ENCODE measurements at places on chromosomes 7 and 10. TPM values are rescaled to one million over a fixed set of nuclear protein-coding genes. Genes with fewer than 3 reads are reported as not detected.

The ACBD7 gene
- polyA plus RNA-seq: not detected

The RBP3 gene
- not detected for polyA plus RNA-seq

The GLUD1 gene
- polyA plus RNA-seq: 57.0 TPM

The ANKRD7 gene
- 0.15 TPM for polyA plus RNA-seq

The HOGA1 gene
- 0.96 TPM for polyA plus RNA-seq

The MYO3A gene
- 0.04 TPM for polyA plus RNA-seq

The TMEM225B gene
- 0.34 TPM for polyA plus RNA-seq

DNA sequence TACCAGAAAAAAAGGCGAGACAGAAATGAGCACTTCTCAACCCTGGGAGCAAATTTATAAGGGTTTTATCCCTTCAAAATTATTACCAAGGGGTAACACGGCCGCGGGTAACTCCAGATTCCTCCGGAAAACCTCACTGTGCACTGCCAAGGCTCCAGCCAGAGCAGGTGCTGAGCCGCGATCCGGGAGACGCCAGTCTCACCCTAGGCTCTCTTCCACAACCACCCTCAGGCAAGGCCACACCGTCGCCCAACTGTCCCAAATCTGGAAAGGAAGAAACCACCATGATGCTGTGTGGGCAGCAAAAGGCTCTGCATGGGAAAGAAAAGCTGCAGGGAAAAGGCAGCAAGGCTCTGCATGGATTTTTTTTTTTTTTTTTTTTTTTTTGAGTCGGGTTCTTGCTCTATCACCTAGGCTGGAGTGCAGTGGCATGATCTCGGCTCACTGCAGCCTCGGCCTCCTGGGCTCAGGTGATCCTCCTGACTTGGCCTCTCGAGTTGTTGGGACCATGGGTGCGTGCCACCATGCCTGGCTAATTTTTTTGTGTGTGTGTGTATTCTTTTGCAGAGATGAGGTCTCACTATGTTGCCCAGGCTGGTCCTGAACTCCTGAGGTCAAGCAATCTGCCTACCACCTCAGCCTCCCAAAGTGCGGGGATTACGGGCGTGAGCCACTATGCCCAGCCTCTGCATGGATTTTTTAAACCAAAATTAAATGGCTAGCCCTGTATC, 39.0 kb downstream of the MAD1L1 start:
- DNase-seq: no peak

DNA sequence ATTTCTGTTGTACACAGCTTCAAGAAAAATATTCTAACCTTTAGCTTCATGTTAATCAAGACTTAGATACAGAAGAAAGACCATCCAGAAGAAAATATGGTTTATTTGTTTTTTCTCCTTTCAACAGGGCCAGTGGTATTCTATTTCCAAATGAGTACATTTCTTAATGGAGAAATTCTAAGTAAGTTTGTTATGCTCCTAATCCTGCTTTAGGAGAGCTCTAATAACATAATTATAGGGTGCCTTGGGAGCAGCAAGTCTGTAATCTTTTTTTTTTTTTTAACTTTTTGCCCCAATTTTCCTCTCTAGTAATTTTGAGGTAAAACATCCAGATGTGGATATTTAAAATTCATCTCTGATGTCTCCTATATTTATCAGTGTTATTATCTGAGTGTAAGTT, 98.1 kb downstream of the ADD3 start:
- DNase-seq: no peak

DNA sequence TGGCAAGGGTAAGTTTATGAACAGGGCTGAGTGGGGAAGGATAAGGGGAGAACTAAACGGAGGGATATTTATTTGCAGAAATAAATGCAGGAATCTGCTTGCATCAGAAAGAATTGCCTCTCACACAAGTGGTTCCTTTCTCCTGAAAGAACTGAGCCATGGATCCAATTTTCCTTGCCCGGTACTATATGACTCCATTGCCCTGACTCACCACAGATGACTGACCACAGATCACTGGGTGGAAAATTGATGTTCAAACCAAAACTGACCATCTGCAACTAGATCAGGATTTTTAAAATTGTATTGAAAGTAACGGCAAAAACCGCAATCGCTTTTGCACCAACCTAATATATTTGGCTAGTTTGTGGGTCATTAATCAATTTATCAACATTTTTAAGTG, 6.2 kb upstream of the MACC1 start:
- no peak for DNase-seq

DNA sequence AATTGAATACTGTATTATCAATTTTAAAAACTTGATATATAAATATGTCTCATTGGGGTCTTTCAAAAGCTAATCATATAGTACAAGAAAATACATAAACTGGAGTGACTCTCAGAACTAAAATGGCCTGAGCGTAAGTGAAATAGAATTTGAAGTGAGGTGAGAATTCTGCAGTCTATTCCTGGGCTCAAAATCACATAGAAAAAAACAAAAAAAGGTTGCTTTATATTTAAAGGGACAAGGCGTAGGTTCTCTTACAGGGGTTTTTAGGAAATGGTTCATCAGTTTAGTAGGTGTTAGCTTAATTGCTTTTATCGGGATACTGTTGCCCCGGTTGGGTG, 36.7 kb upstream of the PRSS1 start:
- no peak for DNase-seq

DNA sequence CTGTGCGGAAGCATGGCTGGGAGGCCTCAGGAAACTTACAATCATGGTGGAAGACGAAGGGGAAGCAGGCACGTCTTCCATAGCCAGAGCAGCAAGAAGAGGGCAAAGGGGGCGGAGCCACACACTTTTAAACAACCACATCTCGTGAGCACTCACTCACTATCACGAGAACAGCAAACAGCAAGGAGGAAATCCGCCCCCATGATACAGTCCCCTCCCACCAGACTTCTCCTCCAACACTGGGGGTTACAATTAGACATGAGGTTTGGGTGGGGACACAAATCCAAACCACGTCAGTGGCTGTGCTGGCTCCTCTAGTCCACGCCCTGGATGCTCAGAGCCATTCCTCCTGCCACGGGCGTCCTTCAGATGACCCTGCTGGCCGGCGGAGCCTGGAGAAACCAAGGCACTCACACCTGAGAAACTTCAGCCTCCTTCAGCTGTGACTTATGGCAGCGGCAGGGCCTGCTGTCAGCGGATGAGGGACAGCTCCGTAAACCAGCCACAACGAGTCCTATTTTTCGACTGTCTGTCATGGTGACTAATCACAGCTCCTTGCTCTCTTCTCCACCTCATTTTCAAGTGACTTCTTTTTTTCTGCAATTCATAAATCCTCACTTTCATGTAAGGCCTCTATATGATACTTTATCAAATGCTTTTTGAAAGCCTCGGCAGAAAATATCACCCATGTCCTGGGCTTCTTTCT, 167.9 kb upstream of the PFKP start:
- no peak for DNase-seq

DNA sequence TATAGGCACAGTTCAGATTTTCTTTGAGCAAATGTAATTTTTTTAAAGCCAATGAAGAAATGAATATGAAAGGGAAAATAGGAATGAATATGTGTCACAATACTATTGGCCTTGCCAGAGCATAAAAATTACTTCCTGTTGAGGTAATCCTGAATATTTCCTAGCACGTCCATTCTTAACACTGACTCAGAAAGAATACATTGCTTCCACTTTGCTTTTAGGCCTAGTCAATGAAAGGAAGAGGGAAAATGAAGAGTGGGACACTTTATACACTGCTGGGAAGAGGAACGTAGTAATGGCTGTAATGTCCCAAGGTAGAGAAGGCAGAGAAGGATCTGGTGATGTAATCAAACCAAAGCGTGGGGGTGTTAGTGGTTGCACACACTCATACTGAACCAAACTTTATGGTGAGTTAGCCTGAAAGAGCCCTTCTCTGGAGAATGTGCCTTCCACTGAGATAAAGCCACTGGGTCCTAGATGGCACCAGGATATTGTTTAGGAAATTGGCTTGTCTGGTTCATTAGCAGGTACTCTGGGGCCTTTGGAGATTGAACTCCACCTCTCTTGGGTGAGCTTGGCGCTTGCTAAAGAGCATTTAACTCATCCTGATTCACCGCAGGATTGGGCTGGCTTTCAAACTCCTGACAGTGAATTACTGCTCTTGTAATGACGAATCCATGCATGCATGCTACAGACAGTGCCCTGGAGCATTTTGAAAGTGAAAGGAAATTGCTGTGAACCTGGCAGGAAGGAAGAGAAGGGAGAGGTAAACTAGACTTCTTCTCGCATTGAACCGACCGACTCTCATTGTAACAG, 254.9 kb downstream of the KIAA1217 start:
- no peak for DNase-seq

- no peak for DNase-seq
These were observed 23.5 kb downstream of the RET start for GRCh38 chr10:43100366-43100765.

- DNase-seq: no peak
These were observed 161.7 kb downstream of the NRBF2 start for GRCh38 chr10:63294781-63295180.

- DNase-seq: no peak
These were observed 19.8 kb upstream of the CLDN12 start for GRCh38 chr7:90383422-90383821.

- DNase-seq: peak; percentile 53
These were observed 12.2 kb downstream of the CCDC6 start for GRCh38 chr10:59894114-59894513.

DNA sequence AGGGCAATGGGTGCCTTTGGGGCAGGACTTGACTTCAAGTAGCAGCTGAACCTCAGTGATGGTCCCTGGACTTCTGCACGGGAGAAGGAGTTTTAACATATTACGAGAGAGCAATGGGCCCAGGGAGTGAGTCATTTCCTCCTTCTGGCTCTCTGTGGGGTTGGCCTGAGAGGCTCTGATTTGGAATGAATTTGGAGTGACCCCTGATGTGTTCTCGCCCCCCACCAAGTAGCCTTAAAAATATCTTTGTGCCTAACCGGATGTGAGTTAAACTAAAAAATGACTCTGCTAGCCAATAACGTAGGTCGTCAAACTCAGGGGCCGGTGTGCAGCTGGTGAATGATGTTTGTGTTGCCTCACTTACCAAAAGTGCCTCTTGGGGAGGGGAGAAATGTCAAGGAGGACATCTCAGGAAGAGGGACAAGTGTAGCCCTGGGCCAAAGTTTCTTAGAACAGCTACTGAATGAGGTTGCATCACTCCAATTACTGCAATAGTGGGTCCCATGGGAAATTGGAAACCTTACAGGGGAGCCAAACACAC, 656.6 kb downstream of the INHBA start:
- DNase-seq: no peak

DNA sequence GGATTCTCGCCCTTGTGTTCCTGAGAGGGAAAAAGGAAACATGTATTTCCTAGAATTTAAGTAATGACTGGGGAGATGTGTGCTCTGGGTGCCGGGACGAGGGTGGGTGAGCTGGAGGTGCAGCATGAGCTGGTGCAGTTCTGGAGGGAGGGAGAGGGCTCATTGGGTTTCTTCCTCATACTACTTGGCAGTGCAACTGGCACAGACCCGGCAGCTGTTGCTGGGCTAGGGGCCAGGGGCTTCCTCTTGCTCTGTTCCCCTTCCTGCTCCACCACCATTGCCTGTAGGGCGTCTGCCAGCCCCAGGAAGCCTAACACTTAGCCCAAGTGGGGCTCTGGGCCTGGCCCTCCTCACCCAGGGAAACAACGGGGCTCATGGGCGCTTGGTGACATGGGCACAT, 5.9 kb downstream of the RET start:
- DNase-seq: no peak

DNA sequence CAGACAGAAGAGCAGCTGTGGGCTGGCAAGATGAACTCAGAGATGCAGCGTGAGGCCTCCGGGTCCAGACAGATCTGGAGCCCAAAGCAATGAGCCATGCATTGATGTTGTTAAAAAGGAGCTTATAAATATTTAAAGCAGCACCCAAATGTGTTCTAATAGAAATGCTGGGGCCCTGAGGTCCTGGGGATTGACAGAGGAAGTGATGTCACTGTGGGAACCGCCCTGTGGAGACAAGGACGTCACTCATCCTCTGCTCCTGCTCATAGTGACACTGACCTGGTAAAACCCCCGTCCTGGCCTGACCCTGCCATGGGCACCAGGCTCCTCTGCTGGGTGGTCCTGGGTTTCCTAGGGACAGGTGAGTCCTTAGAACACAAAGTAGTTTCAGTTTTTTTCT, 197.0 kb upstream of the PRSS58 start:
- DNase-seq: no peak

DNA sequence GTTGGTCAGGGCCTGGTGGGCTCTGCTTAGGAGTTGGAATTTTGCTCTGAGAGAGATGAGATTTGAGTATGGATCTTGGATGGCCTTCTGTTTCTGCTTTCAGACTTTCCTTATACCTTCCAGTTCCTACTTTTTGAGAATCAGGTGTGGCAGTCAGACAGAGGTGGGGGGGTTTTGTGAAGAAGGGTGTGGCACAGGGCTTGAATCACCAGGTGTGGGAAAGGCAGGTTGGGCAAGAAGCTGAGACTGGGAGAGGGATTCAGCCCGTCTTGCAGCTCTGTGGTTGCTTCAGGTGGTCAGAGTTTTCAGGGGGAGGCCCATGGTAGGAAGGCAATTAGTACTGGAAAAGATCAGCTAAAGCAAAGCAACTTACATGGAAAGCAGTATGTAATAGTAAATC, 340.2 kb downstream of the LRMDA start:
- no peak for DNase-seq

GRCh38 chr7:157872447-157872846, 535.6 kb downstream of the DNAJB6 start:
- no peak for DNase-seq

GRCh38 chr10:17758896-17759295, 6.9 kb downstream of the TMEM236 start:
- no peak for DNase-seq

- no peak for DNase-seq
These were observed 18.3 kb upstream of the PPIF start for GRCh38 chr10:79328737-79329504.

DNA sequence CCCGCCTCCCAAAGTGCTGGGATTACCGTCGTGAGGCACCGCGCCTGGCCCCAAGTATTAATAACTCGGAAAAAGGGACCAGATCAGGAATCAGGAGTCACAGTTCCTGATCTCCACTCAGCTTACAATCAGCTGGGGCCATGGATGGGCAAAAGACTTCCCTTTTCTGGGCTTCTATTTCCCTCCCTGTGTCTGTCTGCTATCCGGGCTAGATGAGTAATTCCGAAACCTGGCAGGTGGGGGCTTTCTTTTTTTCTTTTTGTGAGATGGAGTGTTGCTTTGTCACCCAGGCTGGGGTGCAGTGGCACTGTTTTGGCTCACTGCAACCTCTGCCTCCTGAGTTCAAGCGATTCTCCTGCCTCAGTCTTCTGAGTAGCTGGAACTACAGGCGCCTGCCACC, 11.6 kb downstream of the RPS24 start:
- DNase-seq: no peak

DNA sequence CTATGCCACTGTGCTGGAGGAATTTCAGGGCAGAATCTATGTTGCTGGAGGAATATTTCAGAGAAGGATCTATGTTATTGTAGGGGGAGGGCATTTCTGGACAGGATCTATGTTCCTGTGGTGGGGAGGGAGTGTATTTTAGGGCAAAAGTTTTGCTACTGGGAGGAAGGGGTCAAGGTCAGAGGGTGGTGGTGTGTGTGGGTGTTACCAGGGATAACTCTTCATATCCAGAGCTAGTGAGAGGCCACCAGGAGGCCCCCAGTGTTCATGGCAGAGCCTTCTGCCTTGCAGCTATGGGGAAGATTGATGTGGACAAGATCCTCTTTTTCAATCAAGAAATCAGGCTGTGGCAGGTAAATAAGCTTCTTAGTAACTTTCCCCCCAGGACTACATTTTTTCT, 2.0 kb upstream of the STRA8 start:
- DNase-seq: no peak

GRCh38 chr10:119538632-119539358, 3.7 kb downstream of the RGS10 start:
- DNase-seq: no peak
